Posterior vena cava (tissue), 2 donors: ENCODE measurements at places on chromosomes 16 and 17.
A peak's percentile ranks its signal among the peaks of the same experiment; 100 is the strongest.

DNA sequence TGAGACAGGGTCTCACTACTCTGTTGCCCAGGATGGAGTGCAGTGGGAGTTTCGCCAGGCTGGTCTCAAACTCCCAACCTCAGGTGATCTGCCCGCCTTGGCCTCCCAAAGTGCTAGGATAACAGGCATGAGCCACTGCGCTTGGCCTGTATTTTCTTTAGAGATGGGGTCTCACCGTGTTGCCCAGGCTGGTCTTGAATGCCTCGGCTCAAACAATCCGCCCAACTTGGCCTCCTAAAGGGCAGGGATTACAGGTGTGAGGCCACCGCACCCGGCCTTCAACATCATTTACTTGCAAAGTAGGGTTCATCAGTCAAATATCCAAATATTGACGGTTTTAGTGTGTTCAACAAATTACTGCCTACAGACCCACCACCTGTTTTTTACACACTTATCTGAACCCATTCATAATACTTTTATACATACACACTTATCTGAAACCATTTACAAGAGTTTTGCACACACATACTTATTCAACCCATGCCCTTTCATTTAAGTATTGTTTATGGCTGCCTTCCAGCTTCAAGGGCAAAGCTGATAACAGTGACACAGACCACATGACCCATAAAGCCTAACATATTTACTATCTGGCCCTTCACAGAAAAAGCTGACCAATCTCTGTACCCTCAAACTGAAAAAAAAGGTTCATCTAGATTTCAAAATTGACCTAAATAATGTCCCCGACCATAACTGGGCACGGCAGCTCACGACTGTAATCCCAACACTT lies 11.9 kb downstream of the TMEM170A start:
- DNase-seq, result peak; percentile 67

GRCh38 chr17:45759761-45760160 lies 24.4 kb upstream of the CRHR1 start:
- DNase-seq, result peak; percentile 18

GRCh38 chr16:84159007-84159406 lies 13.9 kb downstream of the DNAAF1 start:
- no peak for DNase-seq

DNA sequence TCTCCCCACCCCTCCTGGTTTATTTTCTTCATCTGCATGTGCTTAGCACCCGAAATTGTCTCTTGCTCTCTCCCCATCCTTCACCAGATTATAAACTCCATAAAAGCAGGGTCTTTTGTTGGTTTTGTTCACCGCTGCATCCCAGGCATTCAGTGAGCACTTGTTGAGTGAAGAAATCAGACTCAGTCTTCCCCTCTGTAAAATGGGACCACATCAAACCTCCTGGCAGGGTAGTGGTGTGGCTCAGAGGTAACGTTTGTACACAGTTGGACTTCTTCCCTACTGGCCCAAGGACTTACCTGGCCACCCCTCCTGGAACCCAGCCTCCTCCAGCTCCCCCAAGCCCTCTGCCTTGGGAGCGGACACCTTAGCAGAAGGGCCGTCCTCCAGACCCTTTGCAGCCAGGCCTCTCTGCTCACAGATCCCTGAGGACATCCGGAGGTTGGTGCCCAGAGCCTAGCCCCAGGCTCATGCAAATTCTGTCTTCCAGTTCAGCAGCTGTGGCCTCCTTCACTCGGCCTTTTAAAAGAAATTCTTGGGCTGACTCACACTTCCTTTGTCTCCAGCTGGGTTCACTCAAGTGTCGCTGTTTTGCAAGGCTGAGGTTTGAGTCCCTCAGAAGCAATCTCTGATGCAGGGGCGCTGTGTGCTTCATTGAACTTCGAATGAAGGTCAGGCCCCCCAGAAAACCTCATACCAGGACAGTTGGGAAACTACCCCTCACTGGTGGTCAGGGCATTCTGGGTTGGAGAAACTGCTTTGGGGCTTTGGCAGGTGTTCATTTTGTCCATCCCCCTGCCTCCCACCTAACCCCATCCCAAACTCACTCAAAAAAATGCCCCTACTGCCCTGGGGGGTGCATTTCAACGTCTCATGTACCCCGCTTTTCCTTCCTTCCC lies 16.8 kb upstream of the RMI2 start:
- DNase-seq, result peak; percentile 84

GRCh38 chr16:49703483-49703882 lies 152.4 kb downstream of the ZNF423 start:
- no peak for DNase-seq

- no peak for DNase-seq
Measured at GRCh38 chr17:35352284-35352683, 21.1 kb downstream of the SLFN11 start.

GRCh38 chr17:36204724-36205500 lies 6.0 kb upstream of the CCL4L2 start:
- no peak for DNase-seq

DNA sequence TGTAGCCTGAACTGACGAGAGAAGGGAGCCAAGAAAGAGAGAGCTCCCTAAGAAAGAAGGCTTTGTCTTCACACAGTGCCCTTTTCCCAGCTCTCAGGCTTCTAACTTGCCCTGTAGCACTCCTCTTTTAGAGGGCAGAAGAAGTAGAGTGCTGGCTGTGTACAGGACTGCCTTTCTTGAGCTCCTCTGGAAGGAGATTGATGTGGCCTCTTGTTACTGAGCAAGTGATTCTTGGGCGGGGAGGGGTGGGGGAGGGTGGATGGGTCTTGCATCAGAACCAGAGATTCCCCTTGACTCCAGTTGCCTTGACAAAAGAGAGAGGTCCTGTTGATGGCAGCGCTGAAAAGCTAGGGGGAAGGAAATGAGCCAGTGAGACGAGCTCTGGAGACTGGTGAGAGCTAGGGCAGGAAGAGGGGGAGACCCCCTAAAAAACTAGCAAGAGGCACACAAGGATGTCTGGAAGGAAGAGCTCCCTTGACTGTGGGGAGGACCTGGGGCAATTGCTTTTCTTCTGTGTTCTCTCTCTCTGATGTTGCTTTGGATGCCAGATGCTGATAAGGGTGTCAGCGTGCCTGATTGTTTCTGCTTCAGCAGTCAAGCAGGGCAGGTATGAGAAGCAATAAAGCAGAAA lies 18.4 kb downstream of the GPR179 start:
- no peak for DNase-seq

DNA sequence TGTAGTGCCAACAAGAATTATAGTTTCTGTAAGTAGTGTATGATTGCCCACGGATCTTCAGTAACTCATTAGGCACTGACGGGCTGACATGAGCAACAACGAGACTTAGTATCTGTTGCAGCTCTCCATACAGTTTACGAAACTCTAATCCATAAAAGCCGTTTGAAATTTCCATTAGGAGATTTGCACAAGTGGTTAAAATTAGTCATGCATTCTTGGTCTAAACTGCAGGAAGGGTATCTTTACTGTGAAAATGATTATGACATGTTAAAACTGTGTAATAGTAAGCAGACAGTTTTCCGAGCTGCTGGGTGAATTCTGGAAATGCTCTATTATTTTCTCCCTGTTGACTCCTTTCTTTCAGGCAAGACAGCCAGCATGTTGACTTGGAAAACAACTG lies 605.0 kb downstream of the WWOX start:
- no peak for DNase-seq

- DNase-seq, result no peak
Measured at GRCh38 chr16:75377729-75378386, 55.4 kb downstream of the CFDP1 start.

- DNase-seq, result no peak
Measured at GRCh38 chr16:72840631-72841381, 207.1 kb downstream of the ZFHX3 start.

DNA sequence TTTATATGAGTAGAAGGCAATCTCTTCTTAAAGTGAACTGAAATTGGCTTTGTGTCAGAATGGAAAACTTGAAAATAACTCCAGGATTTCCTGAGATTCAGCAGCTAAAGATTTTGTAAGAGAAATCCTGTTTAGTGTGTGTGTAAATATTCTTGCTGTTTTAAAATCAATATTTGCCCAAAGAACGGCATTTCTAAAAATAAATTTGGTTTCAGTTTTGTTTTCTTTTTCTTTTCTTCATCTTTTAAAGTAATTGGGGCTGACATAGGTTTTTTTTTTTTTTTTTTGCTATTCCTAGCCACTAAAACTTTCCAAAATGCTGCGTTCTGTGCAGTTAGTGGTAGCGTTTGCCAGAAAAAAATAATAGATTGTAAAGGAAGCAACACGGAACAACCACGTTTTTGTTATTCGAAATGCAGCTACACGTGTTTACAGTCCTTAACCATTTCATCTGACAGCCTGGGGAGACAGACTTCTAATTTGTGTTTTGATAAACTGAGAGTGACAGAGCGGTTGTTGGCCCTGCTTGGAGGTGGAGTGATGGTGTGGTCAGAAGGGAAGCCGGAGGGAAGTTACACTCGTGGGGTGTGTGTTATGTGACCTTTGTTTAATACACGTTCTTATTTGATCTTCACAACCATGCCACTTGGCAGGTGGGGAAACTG lies 21.6 kb upstream of the SMPD3 start:
- DNase-seq, result no peak

DNA sequence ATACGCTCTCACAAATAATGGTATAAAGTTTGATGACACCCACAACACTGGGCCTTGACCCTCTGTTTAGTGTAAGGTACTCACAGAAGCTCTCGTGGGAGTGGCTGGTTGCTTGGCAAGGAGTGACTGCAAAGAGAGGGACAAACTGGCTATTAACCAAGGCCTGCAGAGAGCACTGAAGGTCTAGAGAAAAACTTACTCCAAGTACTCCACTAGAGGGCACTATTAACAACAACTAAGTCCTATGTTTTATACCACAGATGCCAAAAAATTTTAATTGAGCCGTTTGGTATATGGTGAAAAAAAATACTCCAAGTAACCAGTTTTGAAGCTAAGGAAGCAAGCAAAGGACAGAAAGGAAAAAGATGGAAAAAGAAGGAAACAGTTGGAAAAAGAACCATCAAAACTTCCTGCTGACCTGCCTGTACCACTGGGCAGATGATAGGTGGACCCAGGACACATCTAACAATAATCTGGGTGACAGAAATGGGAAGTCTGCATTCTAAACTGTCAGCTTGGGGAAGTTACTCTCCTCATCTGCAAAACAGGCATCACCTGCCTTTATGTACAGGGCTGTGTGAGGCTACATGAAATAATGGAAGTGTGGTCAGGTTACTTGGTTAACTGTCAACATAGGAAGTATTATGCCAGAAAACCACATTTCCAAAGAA lies 23.2 kb downstream of the DYNC1LI2 start:
- DNase-seq, result no peak

DNA sequence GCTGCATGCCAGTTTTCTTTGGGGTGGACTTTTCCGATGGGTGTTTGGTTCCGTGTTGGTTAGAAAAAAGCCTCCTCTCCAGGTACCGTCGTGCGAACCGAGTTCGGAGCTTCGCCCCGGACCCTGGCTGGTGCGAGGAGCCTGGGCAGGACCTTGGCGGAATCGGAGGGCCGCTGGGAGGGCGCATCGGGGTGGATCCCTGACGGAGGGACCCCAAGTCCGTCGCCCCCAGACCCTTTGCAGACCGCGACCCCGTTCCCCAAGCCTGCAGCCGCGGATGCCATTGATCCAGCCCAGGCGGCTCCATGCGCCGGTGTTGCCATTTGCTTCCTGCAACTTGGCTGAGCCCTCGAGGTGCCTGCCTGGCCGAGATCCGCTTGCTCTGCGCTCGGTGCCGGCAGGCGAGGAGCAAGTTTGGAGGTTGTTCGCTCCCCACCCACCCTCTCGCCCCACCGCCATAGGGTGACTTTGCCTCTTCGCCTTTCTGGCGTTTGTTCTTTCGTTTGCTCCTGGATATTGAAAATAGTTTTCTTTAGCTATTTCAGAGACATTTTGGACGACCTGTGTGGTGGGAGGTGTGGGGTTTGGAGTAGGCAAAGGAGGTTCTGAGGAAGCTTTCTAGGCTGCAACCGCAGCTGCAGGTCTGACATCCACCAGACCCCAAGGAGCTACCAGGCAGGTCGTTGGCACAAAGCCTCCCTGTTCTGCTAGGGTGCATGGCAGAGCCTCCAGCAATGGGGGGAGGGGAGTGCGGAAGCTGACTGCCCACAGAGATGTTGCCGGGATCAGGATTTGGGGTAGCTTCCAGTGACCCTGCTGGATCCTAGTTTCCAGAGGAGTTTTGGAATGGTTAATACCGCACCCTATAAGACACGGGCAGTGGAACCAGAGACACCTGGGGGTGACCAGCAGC lies 58.2 kb downstream of the RAP1GAP2 start:
- no peak for DNase-seq

- DNase-seq, result no peak
Measured at GRCh38 chr17:75498039-75498725, 17.2 kb downstream of the CASKIN2 start.

DNA sequence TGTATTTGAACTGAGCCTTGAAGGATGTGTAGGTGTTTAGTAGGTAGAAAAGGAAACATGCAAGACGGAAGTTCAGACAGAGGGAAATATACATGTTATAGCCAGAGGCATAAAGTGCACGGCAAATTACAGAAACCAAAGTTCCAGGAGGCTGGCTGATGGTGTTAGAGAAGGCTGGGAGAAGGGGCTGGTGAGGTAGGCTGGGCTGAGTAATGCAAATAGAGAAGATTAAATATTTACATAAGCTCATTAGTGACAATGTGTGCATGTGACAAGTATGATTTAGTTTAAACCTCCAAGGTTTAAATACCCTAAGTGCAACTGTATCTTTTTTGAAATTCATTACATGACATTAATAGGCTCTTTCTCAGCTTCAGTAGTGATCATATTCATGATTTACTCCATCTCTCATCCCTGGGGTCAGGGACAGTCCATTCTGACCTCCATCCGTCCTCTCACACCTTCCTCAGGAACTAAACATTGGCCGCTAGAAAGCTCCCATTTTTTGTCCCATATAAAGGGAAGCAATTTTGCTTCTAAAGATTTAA lies 399.8 kb upstream of the SALL1 start:
- no peak for DNase-seq

GRCh38 chr16:1078579-1079021 lies 6.1 kb downstream of the SSTR5 start:
- DNase-seq, result no peak

GRCh38 chr16:63652091-63652490 lies 1469.8 kb downstream of the CDH11 start:
- DNase-seq, result no peak

- DNase-seq, result no peak
Measured at GRCh38 chr17:48240562-48241130, 133.1 kb downstream of the SNX11 start.

GRCh38 chr17:50373705-50374104 lies 676 bp downstream of the EME1 start:
- no peak for DNase-seq

GRCh38 chr16:88478889-88479792 lies 26.1 kb downstream of the ZFPM1 start:
- DNase-seq, result no peak

- DNase-seq, result no peak
Measured at GRCh38 chr17:39671651-39672521, 3.6 kb downstream of the PNMT start.

DNA sequence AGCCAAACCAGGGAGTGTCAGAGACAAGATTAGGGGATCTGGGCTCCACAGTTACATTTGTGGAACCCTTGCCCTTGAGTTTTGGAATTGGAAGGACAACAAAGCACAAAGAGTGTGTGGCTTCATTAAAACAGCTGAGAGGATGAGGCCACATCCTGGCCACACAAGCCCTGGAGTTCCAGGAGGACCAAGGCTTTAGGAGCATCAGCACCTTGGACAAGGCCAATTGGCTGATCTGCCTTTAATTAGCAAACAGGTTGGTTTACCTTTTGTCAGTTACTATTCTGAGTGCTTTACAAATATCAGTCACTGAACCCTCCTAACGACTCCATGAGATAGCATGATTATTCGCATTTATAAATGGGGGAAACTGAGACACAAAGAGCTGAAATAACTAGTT lies 54.7 kb downstream of the SLC6A2 start:
- no peak for DNase-seq
